Esophagus mucosa (tissue), 1 donor: ENCODE measurements at places on chromosomes 3 and 15. TPM values are rescaled to one million over a fixed set of nuclear protein-coding genes. Genes with fewer than 3 reads are reported as not detected.

Gene SEMA3F
- 72.7 TPM for total RNA-seq

Gene PLA2G4E
- total RNA-seq = 18.1 TPM

DNA sequence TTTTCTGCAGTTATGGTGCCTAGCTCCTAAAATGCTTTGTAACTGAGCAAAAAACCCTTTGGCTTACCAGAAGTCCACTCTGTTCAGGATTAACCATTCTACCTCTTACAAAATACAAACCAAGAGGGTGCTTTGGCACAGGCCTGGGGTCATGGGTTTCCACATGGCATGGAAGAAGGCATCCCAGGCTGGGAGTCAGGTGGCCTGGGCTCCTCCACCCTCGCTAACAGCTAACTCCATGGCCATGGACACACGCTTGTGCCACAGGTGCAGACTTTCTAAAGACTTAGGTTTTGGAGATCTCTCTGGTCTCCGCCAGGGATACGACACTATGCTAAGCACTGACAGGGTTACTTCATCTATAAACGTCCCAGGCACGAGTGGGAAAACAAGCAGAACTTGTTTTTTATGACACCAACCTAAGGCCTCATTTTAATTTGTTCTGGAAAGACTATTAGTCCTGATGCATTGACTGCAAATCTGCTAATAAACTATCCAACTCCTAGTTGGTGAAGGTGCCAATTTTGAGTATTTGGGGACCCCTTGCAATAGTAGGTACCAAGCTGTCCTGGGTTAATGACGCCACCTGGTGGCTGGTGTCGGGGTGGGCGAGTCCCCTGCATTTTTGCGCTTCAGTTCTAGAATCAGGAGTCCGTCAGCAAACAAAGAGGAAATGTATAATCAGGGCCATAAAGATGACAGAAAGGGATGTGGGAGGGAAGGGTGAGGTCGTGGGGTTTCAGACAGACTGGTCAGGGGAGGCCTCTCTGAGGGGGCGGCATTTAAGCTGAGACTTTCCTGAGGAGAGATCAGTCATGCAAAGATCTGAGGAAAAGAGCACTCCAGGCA lies 10.3 kb upstream of the ALDH1A3 start:
- ATAC-seq = peak; percentile 50

GRCh38 chr3:127012091-127012490 lies 29.2 kb downstream of the PLXNA1 start:
- peak; percentile 4 for ATAC-seq
